ENCODE measurements at places on chromosomes 1 and 21.

GRCh38 chr1:243731974-243732625, 117.9 kb downstream of the AKT3 start:
- no peak for DNase-seq

- DNase-seq, result peak; percentile 27
These were observed 798 bp downstream of the ZBED6 start for GRCh38 chr1:203796236-203796605.

DNA sequence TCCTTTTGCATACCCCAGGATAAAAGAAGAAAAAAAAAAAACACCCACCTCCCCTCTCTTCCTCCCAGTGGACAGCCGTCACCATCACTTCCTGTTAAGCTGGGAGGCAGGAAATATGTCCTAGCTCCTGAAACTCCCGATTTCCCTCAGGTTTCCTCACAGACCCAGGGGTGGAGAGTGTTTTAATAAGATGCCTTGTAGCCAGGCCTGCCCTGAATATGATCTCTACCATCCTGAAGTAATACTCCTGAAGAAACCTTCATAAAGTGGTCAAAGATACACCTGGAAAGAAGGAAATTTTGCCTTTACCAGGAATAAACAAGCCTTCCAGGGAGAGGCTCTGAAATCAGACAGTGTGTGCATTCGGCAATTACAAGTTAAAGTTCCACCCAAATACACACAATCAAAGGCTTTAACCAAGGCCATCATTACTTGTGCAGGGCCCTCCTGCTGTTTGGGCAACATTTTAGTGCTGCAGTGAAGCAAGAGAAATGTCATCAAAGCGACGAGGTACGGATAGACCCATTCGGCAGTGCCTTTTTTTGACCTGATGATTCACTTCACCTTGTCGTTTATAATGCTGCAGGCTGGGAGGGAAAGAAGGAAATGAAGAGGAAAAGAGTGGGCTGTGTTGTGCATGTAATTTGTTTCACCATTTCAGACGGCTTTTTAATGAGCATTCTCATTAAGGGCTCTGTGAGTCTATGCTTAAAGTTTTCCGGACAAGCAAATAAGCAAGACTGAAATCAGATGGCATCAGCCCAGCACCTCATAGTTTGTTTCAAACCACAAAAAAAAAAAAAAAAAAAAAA, 41.0 kb upstream of the RASAL2 start:
- no peak for DNase-seq

- no peak for DNase-seq
These were observed 268.7 kb downstream of the OLFM3 start for GRCh38 chr1:101728029-101728428.

GRCh38 chr1:232369451-232370296, 260.3 kb downstream of the SIPA1L2 start:
- DNase-seq, result no peak

DNA sequence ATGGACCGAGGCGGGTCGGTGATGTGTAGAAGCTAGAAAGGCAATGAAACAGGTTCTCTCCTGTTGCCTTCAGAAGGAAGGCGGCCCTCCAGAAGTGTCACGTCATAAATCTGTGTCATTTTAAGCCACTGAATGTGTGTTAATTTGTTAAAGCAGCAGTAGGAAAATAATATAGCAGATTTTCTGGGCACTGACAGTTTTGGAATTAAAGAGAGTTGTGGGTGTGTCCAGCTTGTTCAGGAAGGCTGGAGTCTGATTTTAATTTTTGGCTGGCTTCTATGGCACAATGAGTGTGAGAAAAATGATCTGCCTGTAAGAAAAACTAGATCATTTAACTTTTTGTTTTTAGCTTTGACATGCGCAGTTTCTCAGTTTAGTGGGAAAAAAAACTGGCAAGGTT, 177.3 kb downstream of the EDEM3 start:
- no peak for DNase-seq

DNA sequence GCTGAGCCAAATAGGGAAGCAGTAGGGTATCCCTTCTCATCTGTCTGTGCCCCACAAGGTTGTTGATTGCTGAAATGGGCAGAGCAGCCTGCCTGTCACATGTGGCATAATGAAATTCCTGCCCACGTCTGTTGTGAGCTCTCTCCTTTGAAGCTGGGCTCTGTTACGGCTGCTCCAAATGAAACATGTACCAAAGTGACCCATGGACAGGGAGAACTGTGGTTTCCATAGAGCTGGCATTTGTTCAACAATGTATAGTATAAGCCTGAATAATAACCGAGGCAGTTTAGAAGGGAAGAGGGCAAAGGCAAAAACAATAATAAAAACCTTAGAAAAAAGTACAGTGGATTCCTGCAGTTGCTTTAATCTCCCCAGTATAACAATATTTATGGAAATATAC, 149.7 kb downstream of the LYPLAL1 start:
- no peak for DNase-seq

Measured in stimulated activated CD4-positive, alpha-beta T cell treated with anti-CD3 and anti-CD28 coated beads, Interleukin-1b, Interleukin-23, amount 100 ng/mL, for 48 hours (primary cell).